ENCODE measurements at places on chromosomes 12 and 14.

GRCh38 chr14:20631023-20631879 lies 10.2 kb downstream of the OR6S1 start:
- DNase-seq = peak; percentile 60

GRCh38 chr14:25537846-25538455 lies 488.0 kb upstream of the STXBP6 start:
- DNase-seq = no peak

DNA sequence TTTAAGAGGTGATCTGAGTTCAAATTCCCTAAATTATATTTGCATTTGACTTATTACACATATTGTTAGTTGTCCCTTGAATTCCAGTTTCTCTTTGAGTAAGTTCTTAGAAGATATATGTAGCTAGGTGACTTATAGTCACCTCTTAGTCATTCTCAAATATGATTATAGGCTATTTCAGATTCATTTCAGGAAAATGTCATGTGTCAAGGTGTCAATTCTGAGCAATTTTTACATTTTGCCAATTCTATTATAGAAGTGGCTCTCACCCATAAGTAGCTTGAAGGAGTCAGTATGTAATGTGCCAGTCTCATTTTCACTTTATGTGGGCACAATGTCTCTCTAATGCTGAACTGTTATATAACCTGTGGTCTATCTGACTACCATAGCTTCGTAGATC lies 623.4 kb downstream of the DIO2 start:
- no peak for DNase-seq

DNA sequence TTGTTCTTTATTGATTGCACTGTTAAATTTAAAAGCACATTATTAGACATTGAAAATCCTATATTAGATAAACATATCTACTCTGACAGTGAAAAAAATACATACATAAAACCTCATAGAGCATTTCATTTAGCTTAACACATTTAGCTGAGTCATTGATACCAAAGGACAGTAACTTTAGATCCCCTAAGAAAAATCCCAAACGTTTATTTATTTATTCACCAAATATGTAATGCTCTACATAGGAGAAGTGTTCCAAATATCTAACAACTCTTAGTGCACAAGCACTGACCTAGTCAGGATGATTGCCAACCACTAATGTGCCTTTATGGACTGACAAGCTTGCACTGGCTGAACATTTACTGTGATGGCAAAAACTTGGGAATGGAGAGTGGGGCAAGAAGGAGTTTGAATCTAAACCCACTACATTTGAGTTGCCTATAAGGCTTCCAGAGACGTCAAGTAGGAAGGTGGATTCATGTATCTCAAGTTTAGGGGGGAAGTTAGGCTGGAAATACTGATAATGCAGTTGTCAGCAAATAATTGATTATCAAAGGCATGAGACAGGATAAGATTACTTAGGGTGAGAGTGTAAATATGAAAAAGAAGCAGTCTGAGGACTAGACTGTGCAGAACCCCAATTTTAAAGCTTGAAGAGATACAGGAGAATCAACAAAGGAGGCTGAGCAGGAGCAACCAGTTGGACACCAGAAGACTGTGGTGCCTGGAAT lies 156.4 kb downstream of the PLCZ1 start:
- DNase-seq = no peak

GRCh38 chr12:82685790-82686167 lies 927 bp upstream of the TMTC2 start:
- peak; percentile 87 for DNase-seq

DNA sequence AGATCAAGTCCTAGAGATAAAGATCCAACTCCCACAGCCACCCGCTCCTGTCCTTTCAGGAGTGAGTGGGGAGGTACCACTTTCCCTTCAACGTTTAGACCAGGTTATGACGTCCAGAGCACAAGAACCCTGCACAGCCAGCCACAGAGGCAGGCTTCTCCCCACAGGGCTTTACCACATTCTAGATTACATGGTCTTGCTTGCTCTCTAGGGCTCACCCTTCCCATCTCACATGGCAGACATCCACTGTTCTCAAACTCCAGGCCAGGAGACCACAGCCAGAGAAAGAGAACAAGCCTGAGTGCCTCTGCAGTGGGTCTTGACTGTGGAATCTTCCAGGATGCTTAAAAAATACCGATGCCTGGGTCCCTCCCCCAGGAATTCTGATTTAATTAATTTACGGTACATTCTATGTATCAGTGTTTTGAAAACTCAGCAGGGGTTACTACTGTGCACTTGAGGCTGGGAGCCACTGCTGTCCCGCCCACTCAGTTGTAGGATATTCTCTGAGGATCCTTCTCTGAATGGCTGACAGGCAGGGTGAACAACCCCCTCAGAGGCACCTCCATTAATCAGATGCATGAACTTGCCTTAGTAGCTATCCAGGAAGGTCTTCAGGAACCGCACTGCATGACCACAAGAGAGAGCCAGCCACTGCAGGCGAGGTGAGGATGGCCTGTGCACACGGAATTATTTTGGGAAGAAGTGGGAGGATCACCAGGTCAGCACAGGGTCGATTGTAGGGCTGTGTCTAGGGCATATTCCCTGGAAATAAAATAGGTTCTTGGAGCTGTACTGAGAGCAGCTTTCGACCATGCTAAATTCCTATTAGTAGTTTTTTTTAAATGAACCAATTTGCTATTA lies 21.5 kb upstream of the SOCS2 start:
- no peak for DNase-seq

GRCh38 chr12:42145552-42146215 lies 1.0 kb upstream of the GXYLT1 start:
- DNase-seq = no peak

- no peak for DNase-seq
These were observed 15.5 kb upstream of the KRR1 start for GRCh38 chr12:75526655-75527511.

GRCh38 chr14:69931960-69932359 lies 52.7 kb downstream of the SMOC1 start:
- DNase-seq = no peak

DNA sequence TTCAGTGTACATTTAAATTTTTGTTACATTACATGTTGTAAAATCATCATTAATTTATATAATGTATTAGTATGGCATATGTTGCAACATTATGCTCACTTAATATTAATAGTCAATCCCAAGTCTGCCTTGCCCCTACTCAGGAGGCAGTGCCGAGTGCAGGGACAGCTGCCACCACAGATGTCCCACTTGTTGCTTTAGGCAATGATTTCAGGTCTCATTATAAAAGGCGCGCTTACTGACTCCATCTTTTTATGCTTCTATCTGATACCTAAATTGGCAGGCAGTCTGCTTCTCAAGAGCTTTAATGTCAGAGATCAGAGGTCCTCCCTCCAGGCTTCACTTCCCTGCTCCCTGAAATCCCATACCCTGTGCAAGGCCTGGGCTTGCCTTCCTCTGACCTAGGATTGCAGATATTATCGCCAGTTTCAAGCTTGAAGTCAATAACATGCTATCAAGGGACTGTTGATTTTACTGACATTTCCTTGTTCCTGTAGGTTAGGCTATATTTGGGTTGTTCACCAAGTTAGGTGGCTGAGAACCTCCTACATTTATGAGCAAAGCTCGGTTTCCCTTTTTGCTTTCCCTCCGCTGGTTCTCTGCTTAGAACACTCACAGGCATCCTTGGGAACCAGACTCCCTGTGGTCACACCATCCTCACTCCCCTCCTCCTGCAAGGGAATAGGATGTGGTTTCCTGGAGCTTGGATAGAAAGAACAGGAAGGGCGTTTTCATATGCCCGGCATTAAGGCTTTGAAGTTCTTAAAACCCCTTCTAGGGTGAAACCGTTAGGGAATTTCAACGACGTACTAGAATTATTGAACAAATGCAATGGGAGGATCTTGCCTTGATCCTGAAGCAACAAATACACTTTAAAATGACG lies 208.4 kb upstream of the FKBP4 start:
- no peak for DNase-seq

GRCh38 chr14:80445605-80446004 lies 234.3 kb upstream of the DIO2 start:
- DNase-seq = no peak

- no peak for DNase-seq
These were observed 32.5 kb upstream of the NUAK1 start for GRCh38 chr12:106171117-106171750.

DNA sequence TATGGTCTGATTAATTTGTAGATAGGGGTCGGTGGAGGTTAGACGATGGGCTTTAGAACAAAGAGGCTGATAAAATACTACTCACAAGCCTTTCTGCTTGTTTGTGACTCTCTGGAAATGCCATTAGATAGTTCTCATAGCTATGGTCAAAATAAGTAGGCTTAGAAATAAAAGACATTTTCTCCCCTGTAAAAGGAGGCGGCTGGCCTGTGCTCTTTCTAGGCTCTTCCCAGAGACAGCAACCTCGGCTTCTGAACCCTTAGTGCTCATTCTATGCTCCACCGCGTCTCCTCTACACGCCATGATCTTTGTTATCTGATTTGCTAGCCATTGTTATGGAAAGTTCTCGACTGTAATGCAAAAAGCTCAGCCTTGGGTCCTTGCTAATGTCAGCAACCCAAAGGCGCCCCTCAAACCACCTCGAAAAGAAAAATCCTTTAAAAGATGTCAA lies 64.5 kb downstream of the CRADD start:
- DNase-seq = no peak

GRCh38 chr12:49954863-49955830 lies 4.6 kb downstream of the AQP2 start:
- no peak for DNase-seq

- no peak for DNase-seq
These were observed 904 bp upstream of the MAP4K5 start for GRCh38 chr14:50533241-50533705.

DNA sequence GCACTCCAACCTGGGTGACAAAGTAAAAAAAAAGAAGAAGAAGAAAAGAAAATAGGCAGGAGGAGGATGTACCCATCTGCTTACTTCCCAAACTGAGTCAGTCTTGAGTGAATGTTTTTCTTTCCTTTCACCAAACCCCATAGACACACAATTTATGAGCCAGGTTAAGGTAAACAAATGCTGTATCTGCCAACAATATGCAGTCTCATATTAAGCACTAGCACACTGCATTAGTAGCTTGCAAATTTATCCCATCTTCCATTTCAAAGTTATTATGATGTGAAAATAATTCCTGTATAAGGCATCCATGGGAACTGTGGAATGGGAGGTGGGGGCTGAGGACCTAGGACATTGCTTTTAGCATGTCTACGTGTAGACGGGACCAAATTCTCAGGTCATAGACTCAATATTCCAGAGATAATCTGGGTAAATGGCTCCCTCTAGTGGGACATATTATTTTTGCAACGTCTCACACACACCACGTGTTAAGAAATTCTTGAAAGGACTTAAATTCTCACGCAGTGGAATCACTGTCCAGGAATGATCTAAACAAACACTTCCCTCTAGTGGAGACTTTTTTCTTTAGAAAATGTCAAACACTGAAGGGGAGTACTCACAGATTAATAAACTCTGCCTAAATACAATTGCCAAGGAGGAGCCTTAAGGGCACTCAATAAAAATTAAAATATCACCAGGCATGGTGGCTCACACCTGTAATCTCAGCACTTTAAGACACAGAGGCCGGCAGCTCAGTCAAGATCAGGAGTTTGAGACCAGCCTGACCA lies 17.1 kb upstream of the OR10P1 start:
- no peak for DNase-seq

- DNase-seq = no peak
These were observed 26.4 kb downstream of the HCFC2 start for GRCh38 chr12:104090685-104091084.

Data from activated T-cell treated with anti-CD3 and anti-CD28 coated beads, Interleukin-2, amount 50 U/mL, for 1 hour (primary cell).